Smooth muscle cell of the pulmonary artery (primary cell): ENCODE measurements at places on chromosomes 3 and 15. TPM values are rescaled to one million over a fixed set of nuclear protein-coding genes. Genes with fewer than 3 reads are reported as not detected.

The CPLX3 gene
- total RNA-seq: not detected in 2 replicates

The SLC28A1 gene
- 0.10 TPM in 1 of 2 replicates, not detected in the other for total RNA-seq

The TERC gene
- total RNA-seq: 23.9 and 66.4 TPM in 2 replicates

The PLSCR4 gene
- 68.2 and 119 TPM in 2 replicates for total RNA-seq
